ENCODE measurements at places on chromosomes 6 and 20. TPM values are rescaled to one million over a fixed set of nuclear protein-coding genes. Genes with fewer than 3 reads are reported as not detected.

DNA sequence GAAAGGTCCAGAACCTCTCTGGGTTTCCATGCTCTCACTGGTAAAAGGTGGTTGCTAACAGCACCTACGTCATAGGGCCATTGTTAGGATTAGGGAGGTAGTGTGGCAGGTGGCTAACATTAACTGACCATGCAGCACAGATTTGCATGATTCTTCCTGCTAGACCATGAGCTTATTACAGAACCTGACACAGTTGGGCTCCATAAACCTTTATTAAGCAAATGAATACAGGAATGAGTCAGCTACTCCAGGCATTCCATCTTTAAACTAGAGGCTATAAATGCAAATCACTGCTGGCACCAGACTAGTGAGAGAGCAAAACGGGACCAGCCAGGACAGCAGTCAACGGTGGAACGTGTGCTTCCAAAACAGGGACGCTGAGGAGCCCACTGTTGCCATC, 440.1 kb downstream of the PTPRT start:
- no peak for DNase-seq

Gene EPHA7
- total RNA-seq = 0.86 TPM

GRCh38 chr6:16698162-16698533, 63.1 kb downstream of the ATXN1 start:
- DNase-seq = no peak

Gene FRK
- total RNA-seq = 7.4 TPM

DNA sequence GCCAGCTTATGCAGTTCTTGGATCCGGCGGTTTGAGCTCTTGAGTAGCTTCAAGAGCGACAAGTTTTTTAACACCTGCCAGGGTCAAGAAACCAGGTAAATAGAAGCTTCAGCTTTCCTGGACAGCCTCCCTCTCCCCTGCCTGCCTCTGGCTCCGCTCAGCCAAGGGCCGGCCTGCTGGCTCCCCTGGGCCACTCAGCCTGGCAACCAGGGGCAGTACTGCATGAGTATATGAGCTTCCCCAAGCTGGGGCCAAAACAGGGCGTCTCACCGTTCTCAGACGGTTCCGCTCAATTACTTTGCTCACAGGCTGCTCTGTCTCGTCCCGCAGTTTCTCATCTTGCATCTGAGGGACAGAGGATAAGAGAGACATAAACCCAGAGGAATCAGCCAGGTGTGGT, 856 bp downstream of the TP53TG5 start:
- DNase-seq = peak; percentile 66

- no peak for DNase-seq
Measured at GRCh38 chr20:44644230-44644617, 7.3 kb downstream of the ADA start.

DNA sequence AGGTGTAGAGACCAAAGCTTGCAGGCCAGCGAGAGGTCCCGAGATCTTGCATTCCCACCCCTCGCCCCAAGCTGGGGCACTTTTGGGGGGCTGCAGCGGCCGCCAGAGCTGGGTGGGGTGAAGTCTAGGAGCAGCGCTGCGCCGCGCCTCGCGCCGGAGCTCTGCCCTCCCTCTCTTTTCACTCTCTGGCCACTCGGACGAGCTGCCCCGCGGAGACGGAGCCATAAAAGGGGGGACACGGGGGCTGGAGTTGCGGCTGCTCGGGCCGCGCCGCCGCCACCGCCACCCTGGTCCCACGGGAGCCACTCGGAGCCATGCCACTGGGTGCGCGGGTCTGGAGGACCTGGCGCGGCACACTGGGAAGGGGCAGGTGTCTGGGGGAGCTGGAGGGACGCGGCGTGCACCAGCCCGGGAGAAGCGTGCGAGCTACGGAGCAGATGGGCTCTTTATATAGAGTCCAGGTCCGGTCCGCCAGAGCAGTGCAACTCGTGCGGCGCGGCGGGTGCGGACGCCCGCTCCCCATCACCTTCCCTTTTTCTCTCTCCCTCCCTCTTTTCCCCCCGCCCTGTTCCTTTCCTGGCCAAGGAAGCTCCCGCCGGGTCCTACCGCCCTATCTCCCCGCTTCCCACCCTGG, 687 bp upstream of the HTR1B start:
- peak; percentile 41 for DNase-seq

DNA sequence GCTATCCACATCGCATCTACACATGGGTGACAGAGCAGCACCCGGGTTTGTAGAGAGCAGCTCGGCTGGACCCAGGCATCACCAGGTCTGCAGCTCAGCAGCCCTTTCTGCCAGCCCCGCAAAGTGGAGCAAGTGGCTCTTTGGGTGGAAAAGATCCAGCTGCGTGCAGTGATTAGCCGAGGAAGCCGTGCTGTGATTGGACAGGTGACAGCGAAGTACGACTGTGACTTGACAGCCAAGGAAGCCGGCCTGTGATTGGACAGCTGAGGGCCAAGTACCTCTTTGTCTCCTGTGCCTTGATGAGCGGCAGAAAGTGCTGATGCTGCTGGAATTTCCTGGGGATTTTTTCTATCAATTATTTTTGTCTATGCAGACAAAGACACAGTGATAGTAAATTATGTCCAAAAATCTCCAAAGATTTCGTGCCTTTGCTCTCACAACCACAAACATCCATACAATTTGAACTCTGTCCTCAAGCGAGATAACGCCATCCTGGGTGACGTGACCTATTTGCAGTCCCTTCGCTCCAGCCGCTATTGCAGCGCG, 62.3 kb upstream of the GPR31 start:
- no peak for DNase-seq

- DNase-seq = no peak
Measured at GRCh38 chr6:7921046-7921445, 10.5 kb upstream of the TXNDC5 start.

- DNase-seq = no peak
Measured at GRCh38 chr6:88473589-88473988, 307.4 kb upstream of the CNR1 start.

DNA sequence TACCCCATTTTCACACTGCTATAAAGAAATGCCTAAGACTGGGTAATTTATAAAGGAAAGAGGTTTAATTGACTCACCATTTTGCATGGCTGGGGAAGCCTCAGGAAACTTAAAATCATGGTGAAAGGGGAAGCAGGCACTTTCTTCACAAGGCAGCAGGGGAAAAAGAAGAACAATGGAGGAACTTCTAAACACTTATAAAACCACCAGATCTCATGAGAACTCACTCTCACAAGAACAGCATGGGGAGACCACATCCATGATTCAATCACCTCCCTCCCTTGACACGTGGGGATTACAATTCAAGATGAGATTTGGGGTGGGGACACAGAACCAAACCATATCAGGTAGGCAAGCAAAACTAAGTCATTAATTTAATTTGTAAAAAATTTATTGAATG, 343.2 kb downstream of the FRK start:
- no peak for DNase-seq

GRCh38 chr6:110233770-110234374, 53.6 kb downstream of the CDC40 start:
- DNase-seq = no peak

Gene TRIM40
- total RNA-seq = not detected

DNA sequence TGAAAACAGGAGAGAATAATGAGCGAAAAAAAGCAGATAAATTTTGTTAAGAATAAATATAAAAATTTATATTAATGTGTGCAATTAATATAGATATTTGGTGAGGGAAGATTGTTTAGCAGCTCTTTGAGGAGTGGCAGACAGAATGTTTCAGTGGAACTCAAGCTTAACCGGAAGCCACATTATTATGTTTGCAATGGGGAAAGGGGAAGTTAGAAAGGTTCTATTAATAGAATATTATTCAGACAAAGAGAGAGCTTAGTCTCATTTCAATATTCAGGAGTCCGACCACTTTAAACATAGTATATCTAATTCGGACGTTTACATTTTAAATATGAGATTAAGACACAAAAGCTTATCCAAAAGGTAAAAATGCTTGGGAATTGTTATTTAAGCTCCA, 81.6 kb upstream of the KHDRBS2 start:
- DNase-seq = no peak

Gene HMGCLL1
- 4.3 TPM for total RNA-seq

DNA sequence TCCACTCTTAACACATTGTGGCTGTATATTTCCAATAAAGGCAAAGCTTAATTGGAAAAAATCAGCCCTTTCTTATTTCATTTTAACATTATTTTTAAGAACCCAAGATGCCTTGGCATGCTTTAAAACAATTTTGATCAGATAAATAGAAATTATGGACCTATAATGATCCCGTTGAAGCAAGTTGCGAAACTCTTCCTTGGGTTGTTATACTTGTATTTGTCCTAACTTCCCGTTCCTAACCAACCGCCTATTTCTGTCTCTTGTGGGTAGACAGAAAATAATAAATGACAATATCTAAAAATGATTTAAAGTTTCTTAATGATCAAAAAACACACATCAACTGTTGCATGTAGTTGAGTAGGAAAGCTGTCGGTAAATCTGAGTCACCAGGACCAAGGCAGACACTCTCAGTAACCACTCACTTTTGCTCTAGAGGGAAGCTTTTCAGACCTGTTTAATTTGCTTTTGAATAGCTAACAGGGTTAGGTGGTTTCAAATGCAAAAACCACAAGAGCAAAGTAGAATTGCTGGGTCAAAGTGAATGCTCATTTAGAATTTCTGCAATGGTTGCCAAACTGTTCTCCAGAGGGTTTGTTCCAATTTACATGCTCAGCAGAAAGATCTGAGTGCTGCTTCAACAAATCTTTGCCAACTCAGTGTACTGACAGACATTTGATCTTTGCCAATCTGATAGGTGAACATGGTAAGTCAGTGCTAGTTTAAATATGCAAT, 34.2 kb upstream of the KCNK5 start:
- DNase-seq = no peak

Gene TMC2
- 0.92 TPM for total RNA-seq

DNA sequence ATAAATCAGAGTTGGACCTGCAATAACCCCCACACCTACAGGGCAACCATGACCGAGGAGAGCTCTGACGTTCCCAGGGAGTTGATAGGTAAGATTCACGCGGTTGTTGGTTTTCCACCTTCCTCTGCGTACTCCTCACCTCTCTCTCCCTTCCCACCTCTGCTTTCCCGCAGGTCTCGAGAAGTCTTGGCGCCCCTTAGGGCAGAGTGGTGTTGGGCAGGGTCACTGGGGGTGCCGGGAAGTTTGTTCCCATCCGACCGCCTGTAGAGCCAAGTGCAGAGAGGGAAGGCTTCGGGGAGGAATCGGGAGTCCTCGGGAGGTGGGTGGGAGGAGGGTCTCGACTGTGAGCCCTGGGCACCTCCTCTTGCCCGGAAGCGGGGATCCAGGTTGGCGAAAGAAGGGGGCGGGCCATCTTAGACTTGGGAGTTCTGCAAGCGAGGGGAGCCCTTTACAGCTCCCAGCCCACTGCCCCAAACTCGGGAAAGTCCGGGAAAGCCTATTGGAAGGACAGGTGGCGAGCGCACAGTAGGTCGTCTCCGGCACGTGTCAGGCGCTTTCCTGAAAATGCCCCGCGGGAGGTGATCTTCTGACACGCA, 672 bp downstream of the CARMIL1 start:
- DNase-seq = peak; percentile 56

DNA sequence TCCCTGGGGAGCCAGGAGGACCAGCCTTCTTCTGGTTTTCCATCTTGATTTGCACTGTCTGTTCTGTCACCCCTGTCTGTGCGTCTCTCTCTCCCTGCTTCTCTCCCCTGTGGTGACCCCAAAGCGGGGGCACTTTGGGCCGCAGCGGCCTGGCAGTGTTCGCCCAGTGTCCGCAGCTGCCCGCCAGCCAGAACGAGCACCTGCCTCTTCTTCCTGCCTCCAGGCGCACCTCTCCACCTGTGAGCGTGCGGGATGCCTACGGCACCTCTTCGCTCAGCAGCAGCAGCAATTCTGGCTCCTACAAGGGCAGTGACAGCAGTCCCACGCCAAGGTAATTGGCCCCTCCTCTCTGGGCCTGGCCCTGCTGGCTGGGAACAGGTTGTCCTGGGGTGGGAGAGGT, 30.8 kb downstream of the SNPH start:
- DNase-seq = no peak

DNA sequence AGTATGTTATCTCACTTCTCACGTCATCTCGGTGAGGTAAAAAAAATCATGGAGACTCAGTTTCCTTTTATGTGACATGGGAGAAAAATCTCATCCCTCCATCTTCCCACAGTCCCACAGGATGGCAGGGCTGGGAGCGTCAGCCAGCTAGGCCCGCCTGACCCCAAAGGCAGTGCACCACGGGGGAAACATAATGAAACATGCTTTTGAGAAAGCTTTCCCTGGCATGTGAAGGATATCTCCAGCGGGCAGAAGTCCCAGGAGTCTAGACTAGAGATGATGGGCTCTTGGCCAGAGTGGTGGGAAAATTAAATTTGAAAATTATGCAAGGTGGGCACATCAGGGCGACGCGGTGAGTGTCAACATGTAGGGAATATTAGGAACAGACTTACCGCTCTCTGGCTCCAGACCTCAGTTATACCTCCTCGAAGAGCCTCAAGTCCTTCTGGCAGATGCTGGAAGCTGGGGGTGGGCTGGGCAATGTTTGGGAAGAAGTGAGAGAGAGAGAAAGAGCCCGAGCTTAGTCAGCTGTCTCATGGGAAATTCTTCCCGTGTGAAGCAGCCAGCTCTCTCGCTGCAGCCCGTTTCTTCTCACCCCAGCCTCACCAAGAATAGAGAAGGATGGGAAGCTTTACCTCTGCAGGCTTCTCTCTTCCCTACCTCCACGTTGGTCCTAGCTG, 52.3 kb downstream of the MOCS1 start:
- DNase-seq = no peak

Gene PI3
- total RNA-seq = 9.2 TPM

Data from lower lobe of right lung (tissue), 2 donors.